ENCODE measurements at places on chromosomes 16 and 17.
A peak's percentile ranks its signal among the peaks of the same experiment; 100 is the strongest.

GRCh38 chr17:6303664-6304063 is 131.3 kb downstream of the AIPL1 start:
- no peak for DNase-seq

GRCh38 chr17:27862004-27862403 is 31.2 kb downstream of the LYRM9 start:
- DNase-seq: no peak

- no peak for DNase-seq
Observed at GRCh38 chr17:57308543-57309186, 52.3 kb downstream of the MSI2 start.

GRCh38 chr16:84228256-84228838 is 11.5 kb downstream of the KCNG4 start:
- DNase-seq: no peak

DNA sequence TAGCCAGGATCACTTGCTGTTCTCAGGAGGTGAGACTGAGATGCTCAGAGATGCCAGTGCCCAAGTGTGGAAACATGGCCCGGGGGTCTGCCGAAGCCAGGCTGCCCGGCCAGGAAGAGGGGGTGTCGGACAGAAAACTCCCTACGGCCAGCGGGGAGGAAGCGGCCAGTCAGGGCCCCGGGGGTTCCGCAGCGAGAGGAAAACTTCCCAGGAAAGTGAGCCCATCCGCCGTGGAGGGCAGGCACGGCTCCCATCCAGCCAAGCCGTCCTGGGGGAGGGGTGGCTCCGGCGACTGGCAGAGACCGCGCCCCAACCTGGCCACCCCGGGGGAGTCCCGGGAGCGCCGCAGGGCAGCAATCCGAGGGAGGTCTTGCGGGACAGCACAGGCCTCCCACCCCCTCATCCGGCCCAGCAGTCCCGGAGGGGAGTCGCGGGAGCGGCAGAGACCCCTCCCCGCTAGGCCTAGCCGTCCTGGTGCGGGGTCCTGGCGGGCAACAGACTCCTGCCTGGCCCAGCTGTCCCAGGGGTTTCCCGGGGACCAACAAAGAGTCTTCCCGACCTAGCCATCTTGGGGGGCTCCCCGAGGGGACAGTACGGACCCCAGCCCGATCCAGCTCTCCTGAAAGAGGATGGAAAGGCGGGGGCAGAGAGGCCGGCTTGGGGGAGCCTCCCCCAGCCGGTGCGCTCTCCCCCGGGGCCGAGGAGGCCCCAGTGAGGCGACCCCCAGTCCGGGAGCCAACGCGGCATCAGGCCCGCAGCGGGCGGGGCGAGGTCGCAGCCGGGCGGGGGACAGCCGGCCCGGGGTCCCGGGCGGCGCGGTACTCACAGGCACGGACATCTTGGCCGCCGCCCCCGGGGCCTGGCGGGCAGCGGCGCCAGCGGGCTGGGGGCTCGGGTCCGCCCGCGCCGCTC is 13.8 kb upstream of the BCAR1 start:
- DNase-seq: no peak

DNA sequence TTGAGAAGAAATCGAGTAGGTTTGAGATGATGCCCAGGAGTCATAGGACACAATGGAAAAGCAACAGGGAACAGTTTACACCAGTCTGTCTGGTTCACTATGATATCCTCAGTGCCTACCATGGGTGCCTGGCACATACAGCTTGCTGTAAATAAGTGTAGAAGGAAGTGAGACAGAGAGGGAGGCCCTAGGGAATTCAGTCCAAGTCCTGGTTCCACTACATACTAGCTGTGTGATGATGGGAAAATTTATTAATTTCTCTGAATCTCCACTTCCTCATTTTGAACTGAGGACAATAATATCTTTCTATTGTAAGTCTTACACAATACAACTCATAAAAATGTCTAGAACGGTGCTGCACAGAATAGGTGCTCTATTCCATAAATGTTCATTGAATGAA is 53.3 kb upstream of the LYRM9 start:
- no peak for DNase-seq

DNA sequence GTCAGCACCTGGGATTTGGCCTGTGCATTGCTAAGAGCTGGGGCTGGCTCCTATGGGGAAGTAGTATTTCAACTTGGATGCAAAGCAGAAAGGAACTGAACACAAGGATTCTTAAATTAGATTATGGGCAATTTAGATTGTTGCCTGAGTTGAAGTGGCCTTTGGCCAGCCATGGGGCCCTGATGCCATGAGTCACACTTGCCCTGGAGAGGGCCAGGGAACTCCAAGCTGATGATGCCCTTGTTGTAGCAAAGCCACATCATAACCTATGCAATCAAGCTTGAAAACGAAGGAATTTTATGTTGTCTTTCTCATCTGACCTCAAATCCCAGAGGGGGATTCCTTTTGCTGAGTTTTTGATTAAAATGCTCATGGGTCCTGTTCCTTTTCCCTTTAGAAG is 3.9 kb upstream of the SPATA32 start:
- no peak for DNase-seq

GRCh38 chr16:57134982-57135381 is 42.6 kb downstream of the CPNE2 start:
- DNase-seq: no peak

- DNase-seq: peak; percentile 28
Observed at GRCh38 chr16:49463529-49463928, 89.9 kb downstream of the C16orf78 start.

GRCh38 chr17:7656958-7657609 is 6.4 kb downstream of the ATP1B2 start:
- DNase-seq: no peak

DNA sequence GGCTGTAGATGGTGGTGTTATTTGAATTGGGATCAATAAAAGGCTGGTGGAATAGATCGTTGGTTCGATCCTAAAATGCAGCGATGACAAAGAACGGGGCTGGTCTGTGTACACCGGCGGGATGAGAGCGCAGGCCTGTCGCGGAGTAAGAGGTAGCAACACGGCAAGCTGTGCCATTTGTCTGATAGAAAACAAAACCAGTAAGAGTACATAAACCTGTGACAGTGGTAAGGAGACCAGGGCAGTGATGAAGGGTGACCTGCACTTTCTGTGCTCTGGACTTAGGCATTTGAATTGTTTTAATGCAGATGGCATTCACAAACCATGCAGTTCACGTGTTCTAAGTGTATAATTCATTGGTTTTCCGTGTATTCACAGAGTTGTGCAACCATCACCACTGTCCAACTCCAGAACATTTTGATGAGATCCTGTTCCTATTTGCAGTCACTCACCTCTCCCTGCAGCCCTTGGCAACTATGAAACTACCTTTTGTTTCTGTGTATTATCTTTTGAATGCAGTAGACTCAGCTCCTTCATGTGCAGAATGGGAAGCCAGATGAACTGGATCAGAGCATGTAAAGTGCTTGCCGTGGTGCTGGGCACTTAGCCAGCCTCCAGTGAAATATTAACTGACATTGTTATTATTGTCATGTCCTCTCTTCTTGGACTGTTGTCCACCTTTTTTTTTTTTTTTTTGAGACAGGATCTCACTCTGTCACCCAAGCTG is 286.1 kb downstream of the SNX29 start:
- DNase-seq: no peak

DNA sequence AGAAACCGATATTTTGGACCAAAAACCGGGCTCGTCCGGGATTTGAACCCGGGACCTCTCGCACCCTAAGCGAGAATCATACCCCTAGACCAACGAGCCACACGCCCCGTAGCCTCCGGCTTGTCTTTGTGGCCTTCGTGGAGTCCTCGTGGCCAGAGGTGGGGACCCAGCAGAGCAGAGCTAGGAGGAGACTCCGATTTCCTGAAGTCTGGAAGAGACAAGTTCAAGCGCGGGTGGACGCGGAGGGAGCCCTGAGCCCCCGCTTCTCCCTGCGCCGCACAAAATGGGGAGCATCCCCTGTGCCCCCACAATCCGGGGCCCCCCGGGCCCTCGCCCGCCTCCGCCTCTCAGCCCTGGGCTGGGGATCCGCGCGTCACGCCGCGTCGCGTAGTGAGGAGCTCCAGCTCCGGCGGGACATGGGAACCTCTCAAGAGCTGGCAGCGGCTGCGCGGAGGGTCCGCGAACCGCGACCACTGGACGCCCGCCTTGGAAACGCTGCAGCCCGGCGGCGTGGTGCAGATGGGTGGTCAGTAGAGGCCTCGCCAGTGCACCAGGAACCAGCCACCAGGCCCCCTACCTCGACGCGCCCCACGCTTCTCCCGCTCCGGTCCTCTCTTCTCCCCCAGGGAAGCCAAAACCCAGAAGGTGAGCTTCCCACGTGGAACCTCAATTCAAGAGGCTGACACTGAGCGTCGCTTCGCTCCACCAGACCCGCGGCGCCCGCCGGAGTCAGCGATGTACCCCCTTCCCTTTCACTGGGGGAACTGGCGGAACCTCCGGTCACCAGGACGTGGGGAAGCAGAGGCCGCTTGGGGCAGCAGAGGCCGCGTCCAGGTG is 5.2 kb upstream of the OR1F1 start:
- no peak for DNase-seq

DNA sequence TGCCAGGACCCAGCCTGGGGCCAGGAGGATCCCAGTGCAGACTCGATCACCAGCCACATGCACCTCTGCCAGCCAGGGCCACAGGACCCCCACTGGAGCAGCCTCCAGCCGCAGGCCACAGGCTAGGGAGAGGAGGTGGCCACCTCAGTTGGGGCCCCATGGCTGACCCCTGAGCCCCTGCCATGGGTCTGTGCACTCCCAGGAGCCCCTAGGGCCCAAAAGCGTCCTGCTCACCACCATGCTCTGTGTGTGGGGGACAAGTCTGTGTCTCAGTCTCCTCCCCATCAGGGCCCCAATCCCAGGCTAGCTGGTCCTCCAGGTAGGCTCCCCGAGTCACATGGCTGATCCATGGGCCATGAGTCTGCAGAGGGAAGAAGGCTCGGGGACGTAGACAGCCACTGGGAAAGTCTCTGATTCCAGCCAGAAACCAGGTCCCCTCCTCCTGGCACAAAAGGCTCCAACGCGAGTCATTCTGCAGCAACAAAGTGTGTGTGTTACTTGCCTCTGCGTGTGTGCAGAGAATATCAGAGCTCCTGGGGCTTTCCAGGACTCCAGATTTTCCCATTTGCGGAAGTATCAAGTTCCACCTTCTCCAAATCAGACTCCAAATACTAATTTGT is 6.1 kb upstream of the PRSS8 start:
- DNase-seq: no peak

- no peak for DNase-seq
Observed at GRCh38 chr17:6048486-6048885, 21.7 kb upstream of the WSCD1 start.

DNA sequence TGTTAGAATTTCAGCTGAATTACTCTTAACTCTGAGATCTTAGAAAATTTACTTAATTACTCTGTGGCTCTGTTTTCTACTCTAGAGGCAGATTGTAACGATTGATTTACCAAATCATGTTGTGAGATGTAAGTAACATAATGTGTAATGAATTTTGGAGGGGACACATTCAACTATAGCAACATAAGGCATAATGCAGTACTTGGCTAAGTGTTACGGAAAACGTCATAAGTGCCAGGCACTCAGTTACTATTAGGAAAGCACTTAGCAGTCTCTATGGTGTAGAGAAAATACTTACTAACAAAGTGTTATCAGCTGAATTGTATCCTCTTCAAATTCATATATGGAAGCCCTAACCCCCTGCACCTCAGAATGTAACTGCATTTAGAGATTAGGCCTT is 40.6 kb upstream of the CDH8 start:
- DNase-seq: no peak

DNA sequence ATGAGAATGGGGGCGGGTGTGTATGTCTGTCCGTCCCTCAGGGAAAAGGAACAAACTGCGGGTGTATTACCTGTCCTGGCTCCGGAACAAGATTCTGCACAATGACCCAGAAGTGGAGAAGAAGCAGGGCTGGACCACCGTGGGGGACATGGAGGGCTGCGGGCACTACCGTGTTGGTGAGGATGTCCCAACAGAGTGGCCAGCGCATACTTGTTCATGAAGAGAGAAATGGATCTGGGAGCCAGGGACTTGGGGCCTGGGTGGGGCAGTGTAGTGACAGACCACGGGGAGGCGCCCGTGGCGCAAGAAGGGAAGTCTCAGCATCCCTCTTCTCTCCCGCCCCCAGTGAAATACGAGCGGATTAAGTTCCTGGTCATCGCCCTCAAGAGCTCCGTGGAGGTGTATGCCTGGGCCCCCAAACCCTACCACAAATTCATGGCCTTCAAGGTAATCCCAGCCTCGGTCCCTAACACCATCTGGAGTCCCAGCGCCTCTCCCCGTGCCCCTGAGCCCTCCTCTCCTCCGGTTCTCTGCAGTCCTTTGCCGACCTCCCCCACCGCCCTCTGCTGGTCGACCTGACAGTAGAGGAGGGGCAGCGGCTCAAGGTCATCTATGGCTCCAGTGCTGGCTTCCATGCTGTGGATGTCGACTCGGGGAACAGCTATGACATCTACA is 3.5 kb upstream of the C17orf107 start:
- DNase-seq: no peak

DNA sequence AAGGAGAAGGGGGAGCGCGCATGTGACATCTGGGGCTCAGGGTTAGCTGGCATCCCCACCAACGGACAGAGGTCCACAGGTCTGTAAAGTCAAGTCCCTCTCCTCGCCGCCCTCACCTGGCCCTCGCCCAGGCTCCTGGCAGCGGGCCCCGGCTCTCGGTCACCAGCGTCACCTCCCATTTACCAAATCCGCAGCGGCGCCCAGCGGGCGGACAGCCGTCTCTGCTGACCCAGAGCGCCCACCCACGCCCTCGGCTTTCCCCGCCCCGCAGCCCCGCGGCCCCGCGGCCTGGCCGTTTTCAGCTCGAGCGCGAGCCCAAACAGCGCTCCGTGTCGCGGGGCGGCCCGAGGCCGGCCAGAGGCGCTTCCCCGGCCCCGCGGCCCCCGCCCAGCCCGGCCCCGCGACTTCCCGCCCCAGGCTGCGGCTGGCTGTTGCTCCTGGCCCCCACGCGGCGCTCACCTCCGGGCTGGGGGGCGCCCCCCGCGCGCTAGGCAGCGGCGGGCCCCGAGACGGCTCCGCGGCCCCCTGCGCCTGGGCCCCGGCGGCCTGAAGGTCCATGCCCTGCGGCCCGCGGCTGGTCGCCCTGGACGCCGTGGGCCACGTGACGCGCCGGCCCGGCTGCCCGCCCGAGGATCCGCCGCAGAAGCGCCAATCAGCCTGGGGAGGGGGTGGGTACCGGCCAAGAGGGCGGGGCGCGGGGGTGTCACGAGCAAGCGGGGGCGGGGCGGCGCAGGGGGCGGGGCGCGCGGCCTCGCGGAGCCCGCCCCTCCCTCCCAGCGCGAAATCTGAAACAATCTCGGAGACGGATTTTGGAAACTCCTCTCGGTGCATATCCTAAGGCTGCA is at the start of gene COPRS:
TSS of gene COPRS (minus strand) at position 603 of the 845 bp plus-strand sequence. CDS start at position 558, 45 bp downstream.
- peak; percentile 81 for DNase-seq
